AG10803 (cell line): ENCODE measurements at places on chromosomes 4 and X.

GRCh38 chr4:123832173-123833026 lies 435.8 kb downstream of the SPRY1 start:
- DNase-seq = peak; percentile 100

GRCh38 chr4:63728480-63729177 lies 680.6 kb downstream of the TECRL start:
- no peak for DNase-seq

- DNase-seq = no peak
Observed at GRCh38 chr4:123304151-123304964, 92.2 kb upstream of the SPRY1 start.

GRCh38 chr4:164904336-164904735 lies 27.4 kb downstream of the APELA start:
- DNase-seq = no peak

DNA sequence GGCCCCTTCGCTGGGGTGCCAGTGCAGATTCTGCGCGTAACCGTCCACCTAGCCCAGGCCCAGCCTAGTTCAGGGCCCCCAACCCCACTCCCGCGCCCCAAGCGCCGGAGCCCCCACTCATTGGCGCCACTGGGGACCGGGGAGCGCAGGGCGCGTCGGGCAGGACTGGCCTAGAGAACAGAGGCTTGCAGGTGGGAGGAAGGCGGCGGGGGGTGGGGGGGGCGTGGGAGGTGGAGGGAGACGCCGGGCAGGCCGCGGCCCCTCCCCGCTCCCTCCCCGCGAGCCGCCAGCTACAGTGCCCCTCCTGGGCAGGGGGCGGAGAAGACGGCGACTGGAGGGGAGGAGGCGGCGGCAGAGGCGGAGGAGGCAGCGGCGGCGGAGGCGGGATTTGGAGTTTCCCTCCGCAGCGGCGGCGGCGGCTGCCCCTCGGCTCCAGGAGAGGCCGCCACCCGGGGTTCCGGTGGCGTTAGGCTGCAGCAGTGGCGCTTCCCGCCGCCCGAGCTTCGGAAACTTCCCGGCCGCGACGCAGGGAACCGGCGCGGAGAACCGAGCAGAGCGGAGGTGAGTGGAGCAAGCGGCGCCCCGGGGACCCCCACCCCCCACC lies 4.8 kb upstream of the DUSP9 start:
- DNase-seq = no peak

- no peak for DNase-seq
Observed at GRCh38 chr4:125541836-125542385, 227.2 kb downstream of the FAT4 start.

GRCh38 chrX:281166-281999 lies at the start of gene PLCXD1:
Gene PLCXD1 (plus strand): TSS chrX:281381. CDS start chrX:284188, 2,807 bp downstream.
- DNase-seq = no peak

DNA sequence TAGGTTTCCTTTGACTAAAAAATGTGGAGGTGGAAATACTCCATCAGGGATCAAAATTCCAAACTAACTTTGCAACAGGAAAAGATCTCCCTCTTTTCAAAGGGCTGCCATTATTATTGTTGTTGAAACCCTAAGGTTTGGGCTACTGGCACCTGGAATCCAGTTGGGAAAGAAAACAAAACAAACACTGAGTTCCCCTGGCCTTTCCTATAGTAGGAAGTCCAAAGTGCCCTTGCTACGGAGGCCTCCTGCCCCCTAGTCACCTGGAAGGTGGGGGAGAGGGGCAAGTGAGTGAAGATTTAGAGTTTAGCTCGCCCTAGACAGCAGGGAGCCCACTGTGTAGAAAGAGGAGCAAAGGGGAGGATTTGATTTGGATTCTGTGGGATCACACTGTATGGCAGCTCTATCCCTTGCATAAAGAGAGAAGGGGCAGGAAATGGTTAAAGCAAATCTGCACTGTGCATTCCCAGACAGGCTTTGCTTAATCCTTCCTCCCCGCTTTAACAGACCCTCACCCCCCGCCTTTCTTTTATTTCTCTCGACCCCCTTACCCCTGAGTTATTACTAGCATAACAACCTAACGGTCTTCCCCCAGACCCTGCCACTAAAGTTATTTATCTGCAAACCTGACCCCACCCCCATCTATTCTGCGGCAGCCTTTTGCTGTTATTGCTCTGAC lies 627 bp upstream of the FAT4 start:
- no peak for DNase-seq

- DNase-seq = no peak
Observed at GRCh38 chr4:28811025-28811424, 1909.1 kb upstream of the PCDH7 start.
